ENCODE measurements at places on chromosomes 13 and 19.

DNA sequence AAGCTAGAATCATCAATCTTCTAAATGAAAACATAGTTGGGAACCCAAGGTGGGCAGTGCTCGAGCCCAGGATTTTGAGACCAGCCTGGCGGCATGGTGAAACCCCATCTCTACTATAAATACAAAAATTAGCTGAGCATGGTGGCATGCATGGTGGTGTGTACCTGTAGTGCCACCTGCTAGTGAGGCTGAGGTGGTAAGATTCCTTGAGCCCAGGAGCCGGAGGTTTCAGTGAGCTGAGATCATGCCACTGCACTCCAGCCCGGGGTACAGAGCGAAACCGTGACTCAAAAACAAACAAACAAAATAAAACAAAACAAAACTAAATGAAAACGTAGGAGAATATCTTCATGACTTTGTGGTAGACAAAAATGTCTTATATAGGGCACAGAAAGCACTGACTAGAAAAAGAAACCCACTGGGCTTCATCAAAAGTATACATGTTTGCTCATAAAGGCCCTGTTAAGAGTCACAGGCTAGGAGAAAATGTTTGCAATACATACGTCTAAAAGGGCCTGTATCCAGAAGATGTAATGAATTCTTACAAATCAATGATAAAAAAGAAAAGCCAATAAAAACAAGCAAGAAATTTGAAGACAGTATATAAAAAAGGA is 353.6 kb downstream of the FGF9 start:
- no peak for DNase-seq

GRCh38 chr19:51595190-51596175 is 24.4 kb downstream of the ZNF175 start:
- DNase-seq: no peak

GRCh38 chr13:68627379-68627778 is 1397.2 kb upstream of the PCDH9 start:
- no peak for DNase-seq

GRCh38 chr19:49613374-49613773 is 22.4 kb downstream of the PRR12 start:
- no peak for DNase-seq

DNA sequence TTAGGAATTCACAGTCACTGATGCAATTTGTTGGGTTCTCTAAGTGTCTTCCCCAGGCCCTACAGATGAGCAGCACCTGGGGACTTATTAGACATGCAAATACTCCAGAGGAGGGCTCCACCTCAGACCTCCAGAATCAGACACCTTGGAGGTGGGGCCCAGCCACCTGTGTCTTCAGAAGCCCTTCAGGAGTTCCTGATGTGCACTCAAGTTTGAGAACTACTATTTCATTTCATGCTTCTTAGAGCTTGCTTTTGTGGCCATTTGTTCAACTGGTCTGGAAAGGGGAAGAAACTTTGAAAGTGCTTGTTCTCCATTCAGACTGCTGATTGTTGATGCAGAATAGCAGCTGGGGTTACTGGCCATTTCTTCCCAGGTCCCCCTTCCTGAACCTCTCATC is 472.0 kb downstream of the COG6 start:
- DNase-seq: no peak

DNA sequence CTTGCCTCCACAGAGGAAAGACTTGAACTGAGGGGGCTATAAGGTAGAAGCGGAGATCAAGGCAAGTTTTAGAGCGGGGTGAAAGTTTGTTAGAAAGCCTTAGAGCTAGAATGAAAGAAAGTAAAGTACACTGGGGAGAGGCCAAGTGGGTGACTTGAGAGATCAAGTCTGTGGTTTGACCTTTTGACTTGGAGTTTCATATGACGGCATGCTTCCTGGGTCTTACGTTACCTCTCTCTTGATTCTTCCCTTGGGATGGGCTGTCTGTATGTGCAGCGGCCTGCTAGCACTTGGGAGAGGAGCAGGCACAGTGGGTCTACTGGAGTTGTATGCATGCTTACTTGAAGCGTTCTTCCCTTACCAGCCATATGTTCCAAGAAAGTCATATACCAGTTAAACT is 1768.5 kb downstream of the PCDH9 start:
- DNase-seq: no peak

- no peak for DNase-seq
Observed at GRCh38 chr13:113157929-113158747, at the start of gene PROZ. Gene PROZ, plus strand, starts transcription at chr13:113158648. Its CDS starts 13 bp downstream, at chr13:113158661.

DNA sequence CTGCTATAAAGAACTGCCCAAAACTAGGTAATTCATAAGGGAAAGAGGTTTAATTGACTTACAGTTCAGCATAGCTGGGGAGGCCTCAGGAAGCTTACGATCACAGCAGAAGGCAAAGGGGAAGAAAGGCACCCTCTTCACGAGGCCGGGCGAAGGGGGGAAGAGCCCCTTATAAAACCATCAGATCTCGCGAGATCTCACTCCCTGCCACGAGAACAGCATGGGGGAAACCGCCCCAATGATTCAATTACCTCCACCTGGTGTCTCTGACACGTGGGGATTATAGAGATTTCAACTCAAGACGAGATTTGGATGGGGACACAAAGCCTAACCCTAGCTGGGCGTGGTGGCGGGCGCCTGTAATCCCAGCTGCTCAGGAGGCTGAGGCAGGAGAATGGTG is 42.8 kb downstream of the SLC6A16 start:
- no peak for DNase-seq

Data from CD4-positive, alpha-beta T cell treated with Interleukin-1 beta for 1 hour (primary cell).